ENCODE measurements at places on chromosomes 7 and 10.

DNA sequence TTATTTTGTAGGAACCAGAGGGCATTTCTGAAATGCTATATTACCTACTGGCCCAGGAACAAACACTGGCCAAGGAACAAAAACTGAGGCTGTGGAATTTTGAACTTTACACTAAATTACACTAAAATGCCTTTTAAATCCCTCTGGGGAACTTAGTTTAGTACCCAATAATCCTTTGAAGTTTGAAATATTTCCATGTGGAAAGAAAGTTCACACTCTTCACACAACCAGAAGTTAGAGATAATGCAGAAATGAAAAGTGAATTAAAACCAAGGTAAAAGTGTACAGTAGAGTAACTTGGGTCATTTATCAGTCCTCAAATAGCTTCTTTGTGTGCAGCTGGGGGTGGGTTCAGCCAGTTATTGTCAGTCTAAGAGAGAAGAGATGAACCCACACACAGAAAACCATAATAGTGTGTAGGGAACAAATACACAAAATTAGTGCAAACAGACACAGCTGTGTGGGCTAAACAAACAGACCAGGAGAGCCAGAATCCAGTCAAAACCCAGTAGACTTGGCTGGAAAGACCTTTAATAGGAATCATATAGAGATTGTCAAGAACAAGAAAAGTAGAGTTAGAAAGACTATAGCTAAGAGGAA lies 46.5 kb upstream of the DGKI start:
- no peak for DNase-seq

GRCh38 chr10:12510501-12510941 lies 161.2 kb downstream of the CAMK1D start:
- no peak for DNase-seq

DNA sequence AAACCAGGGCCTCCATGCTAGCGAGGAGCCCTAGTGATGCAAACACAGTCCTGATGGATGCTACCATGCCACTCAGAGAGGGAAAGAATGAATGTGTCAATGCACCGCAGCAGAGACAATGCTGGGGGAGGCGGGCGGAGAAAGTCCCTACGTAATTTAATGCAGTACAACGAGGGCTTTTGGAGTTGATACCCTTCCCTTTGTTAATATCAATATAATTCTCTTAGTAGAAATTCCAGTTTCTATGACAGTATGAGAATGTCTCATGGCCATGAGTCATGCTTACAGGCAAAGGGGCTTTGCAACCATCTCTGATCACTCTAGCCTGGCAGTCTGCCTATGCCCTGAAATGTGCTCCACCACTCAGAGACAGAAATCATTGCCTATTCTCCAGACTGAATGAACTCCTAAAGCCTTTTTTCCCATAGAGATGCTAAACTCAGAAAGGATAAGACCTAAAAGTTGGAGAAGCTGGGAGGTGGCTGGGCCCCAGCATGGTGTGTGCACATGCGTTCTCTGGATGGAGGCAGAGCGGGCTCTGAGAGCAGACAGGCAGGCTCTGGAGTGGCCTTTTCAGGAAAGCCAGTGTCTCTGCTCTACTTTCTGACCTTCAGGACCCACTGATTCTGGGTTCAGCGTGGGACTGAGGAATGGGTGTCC lies 20.3 kb upstream of the GIMAP2 start:
- no peak for DNase-seq

- no peak for DNase-seq
Observed at GRCh38 chr10:133462512-133463305, 9.0 kb downstream of the SCART1 start.

Measured in NCI-H2081 treated with DMSO at 0.1 percent for 48 hours (cell line).